ENCODE measurements at places on chromosomes 7 and 10. TPM values are rescaled to one million over a fixed set of nuclear protein-coding genes. Genes with fewer than 3 reads are reported as not detected.

GRCh38 chr7:106190589-106191330, 78.6 kb upstream of the SYPL1 start:
- peaks cover 16% of the 10 kb centered on the region for H3K27me3 ChIP-seq
- no peaks in the 10 kb centered on the region for H3K36me3 ChIP-seq
- no peak overlapping the region for H3K27ac ChIP-seq
- no peak overlapping the region for H3K4me3 ChIP-seq
- no peak for DNase-seq
- no peaks in the 10 kb centered on the region for H3K4me1 ChIP-seq

GRCh38 chr7:101681170-101682007, 52.3 kb upstream of the MYL10 start:
- H3K27ac ChIP-seq, result no peak overlapping the region
- no peak for DNase-seq
- H3K36me3 ChIP-seq, result no peaks in the 10 kb centered on the region
- no peaks in the 10 kb centered on the region for H3K27me3 ChIP-seq

DNA sequence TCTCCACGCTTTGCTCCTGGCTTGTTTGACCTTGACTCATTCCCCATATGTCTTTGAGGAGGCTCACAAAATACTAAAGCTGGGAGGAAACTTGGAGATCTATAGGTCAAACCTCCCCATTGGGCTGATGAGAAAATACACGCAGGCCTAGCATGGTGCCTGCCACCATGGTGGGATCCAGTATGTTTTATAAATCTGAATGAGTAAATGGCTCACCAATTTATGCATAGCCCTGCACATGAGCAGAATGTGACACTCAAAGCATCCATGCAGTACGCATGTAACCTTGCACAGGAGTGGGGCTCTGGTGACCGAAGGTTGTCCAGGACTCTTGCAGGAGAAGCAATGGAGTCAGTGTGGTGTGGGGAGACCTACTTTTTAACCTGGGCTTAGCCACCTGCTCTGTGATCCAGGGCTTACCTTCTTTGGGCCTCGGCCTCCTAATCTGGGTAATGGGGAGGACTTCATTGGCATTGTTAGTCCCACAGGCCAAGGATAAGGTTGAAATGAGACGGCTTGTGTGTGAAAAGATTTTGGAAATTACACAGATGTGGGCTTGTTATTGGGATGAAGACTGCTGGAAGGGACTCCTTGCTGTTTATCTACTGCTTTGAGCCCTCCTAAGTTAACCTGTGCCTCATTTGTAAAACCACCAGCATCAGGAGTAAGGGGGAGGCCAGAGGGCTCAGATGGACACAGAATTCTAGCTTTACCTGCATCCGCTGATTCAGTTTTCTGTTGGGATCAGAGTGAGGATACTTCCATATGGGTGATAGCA, 58.4 kb downstream of the ADCYAP1R1 start:
- no peak overlapping the region for H3K4me3 ChIP-seq
- no peaks in the 10 kb centered on the region for H3K4me1 ChIP-seq
- H3K36me3 ChIP-seq, result no peaks in the 10 kb centered on the region
- no peak overlapping the region for H3K27ac ChIP-seq

- H3K4me3 ChIP-seq, result no peak overlapping the region
- H3K27me3 ChIP-seq, result no peaks in the 10 kb centered on the region
- H3K4me1 ChIP-seq, result peaks cover 2% of the 10 kb centered on the region
- DNase-seq, result no peak
- peaks cover 2% of the 10 kb centered on the region for H3K36me3 ChIP-seq
Measured at GRCh38 chr7:143447466-143447865, 4.2 kb downstream of the TAS2R60 start.

DNA sequence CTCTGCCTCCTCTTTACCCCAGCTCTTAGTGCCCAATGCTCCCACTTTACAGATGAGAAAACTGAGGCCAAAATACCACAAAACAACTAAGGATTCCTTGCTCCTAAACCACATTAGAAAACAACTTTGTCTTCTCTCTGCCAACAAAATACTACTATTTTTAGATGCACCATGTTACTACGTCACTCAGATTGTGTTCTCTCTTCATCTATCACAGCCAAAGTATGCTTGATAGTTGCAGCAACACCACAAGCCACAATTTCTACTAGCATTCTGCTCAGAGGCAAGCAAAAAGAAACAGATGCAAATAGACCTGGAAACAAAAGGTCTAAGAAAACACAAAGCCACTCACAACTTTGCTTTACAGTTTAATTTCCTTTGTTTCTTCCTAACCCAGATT, 3.3 kb upstream of the PDE1C start:
- no peak for DNase-seq
- no peak overlapping the region for H3K27ac ChIP-seq
- H3K36me3 ChIP-seq, result no peaks in the 10 kb centered on the region
- no peaks in the 10 kb centered on the region for H3K4me1 ChIP-seq
- peaks cover 27% of the 10 kb centered on the region for H3K27me3 ChIP-seq

- no peaks in the 10 kb centered on the region for H3K36me3 ChIP-seq
- no peak overlapping the region for H3K27ac ChIP-seq
- peak overlapping the region; percentile 38 for H3K4me3 ChIP-seq
- H3K27me3 ChIP-seq, result peaks cover 87% of the 10 kb centered on the region
- DNase-seq, result no peak
Measured at GRCh38 chr10:110168601-110169481, 38.6 kb upstream of the MXI1 start.

DNA sequence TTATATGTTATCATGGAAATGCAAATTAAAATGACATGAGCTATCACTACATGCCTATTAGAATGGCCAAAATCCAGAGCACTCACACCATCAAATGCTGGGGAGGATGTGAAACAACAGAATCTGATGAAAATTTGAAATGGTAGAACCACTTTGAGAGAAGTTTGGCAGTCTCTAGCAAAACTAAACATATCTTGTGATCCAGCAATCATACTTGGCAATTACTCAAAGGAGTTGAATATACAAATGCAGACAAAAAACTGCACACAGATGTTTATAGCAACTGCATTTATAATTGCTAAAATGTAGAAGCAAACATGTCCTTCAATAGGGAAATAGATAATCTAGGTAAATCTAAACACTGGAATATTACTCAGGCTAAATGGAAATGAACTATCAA, 1164.9 kb downstream of the DNAJB9 start:
- no peaks in the 10 kb centered on the region for H3K27me3 ChIP-seq
- H3K4me3 ChIP-seq, result no peak overlapping the region
- no peak overlapping the region for H3K27ac ChIP-seq
- no peak for DNase-seq
- H3K36me3 ChIP-seq, result no peaks in the 10 kb centered on the region

- H3K27me3 ChIP-seq, result no peaks in the 10 kb centered on the region
- no peak overlapping the region for H3K4me3 ChIP-seq
- peak overlapping the region; percentile 79 for H3K27ac ChIP-seq
Measured at GRCh38 chr7:936386-937054, 18.0 kb downstream of the ADAP1 start.

GRCh38 chr7:90681336-90682022, 85.4 kb downstream of the CDK14 start:
- no peak overlapping the region for H3K4me3 ChIP-seq
- H3K27me3 ChIP-seq, result no peaks in the 10 kb centered on the region
- no peaks in the 10 kb centered on the region for H3K36me3 ChIP-seq
- no peaks in the 10 kb centered on the region for H3K4me1 ChIP-seq

- H3K4me3 ChIP-seq, result peak overlapping the region; percentile 67
- H3K36me3 ChIP-seq, result peaks cover 2% of the 10 kb centered on the region
- peaks cover 45% of the 10 kb centered on the region for H3K4me1 ChIP-seq
- no peaks in the 10 kb centered on the region for H3K27me3 ChIP-seq
- DNase-seq, result peak; percentile 83
Measured at GRCh38 chr10:102660888-102661657, 16.8 kb downstream of the TRIM8 start.

GRCh38 chr7:22934473-22935065, 79.4 kb downstream of the HYCC1 start:
- peaks cover 21% of the 10 kb centered on the region for H3K27me3 ChIP-seq
- H3K36me3 ChIP-seq, result no peaks in the 10 kb centered on the region
- no peak overlapping the region for H3K4me3 ChIP-seq
- DNase-seq, result no peak
- no peaks in the 10 kb centered on the region for H3K4me1 ChIP-seq

DNA sequence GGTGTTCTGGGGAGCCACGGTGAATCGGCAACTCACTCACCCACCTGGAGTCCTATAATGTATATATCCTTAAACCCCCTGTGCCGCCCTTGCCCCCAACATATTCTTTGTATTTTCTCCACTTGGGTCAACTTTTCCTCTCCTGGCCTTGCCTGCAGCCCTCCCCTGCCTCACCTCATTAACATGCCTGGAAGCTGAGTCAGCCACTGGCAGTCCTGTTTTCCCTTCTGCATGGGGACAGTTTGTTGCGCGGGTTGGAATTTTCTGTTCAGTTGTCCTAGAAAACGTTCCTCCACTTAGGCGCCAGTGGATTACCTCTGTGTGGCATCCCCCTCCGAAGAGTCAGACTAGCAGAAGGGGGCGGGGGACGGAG, 97.4 kb downstream of the C10orf105 start:
- DNase-seq, result no peak
- no peak overlapping the region for H3K4me3 ChIP-seq
- no peaks in the 10 kb centered on the region for H3K36me3 ChIP-seq
- H3K27ac ChIP-seq, result no peak overlapping the region
- peaks cover 2% of the 10 kb centered on the region for H3K4me1 ChIP-seq

GRCh38 chr7:106418526-106418925, 133.7 kb upstream of the NAMPT start:
- no peak for DNase-seq
- H3K27me3 ChIP-seq, result peaks cover 35% of the 10 kb centered on the region
- H3K4me1 ChIP-seq, result peaks cover 37% of the 10 kb centered on the region
- peaks cover 20% of the 10 kb centered on the region for H3K36me3 ChIP-seq
- H3K4me3 ChIP-seq, result no peak overlapping the region

GRCh38 chr7:42057331-42057730, 179.7 kb downstream of the GLI3 start:
- H3K27ac ChIP-seq, result no peak overlapping the region
- no peaks in the 10 kb centered on the region for H3K27me3 ChIP-seq
- no peak overlapping the region for H3K4me3 ChIP-seq
- H3K4me1 ChIP-seq, result no peaks in the 10 kb centered on the region
- H3K36me3 ChIP-seq, result no peaks in the 10 kb centered on the region

DNA sequence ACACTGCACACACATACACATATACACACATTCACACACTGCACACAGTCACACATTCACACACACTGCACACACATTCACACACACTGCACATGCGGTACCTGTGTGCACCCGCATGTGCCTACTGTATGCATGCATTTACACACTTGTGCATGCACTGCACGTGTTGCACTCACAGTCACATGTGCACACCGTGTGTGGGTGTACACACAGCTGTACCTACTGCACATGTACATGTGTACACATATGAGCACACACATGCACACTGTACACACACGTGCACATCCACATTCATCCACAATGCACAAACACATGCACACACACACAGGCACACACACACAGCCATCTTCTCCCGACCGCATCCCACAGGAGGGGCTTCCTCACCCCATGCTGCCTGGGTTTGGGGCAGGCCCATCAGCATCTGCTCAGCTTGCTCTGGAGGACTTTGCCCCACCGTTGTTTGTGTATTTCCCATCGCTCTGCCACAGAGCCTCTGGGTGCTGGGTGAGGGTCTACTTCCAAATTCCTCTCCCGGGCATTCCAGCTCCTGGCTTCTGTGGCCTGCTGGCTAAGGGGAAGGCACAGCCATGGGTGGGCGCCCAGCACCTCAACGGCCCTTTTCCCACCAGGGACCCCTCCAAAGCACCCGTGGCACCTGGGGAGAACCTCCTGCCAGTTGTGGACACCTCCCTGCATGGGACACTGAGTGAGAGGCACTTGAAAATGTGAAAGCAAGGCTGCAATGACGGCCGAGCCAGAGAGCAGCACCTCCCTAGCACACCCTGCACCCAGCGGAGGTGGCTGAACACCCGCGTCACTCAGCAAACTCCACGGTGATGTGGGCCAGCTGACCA, 324.3 kb downstream of the PTPRN2 start:
- no peaks in the 10 kb centered on the region for H3K4me1 ChIP-seq
- H3K27me3 ChIP-seq, result peaks cover 3% of the 10 kb centered on the region
- H3K36me3 ChIP-seq, result no peaks in the 10 kb centered on the region
- no peak overlapping the region for H3K4me3 ChIP-seq
- DNase-seq, result no peak

- no peak overlapping the region for H3K27ac ChIP-seq
- no peak for DNase-seq
- H3K36me3 ChIP-seq, result no peaks in the 10 kb centered on the region
- H3K4me1 ChIP-seq, result no peaks in the 10 kb centered on the region
- H3K4me3 ChIP-seq, result no peak overlapping the region
- H3K27me3 ChIP-seq, result peaks cover 8% of the 10 kb centered on the region
Measured at GRCh38 chr7:122261442-122261841, 43.1 kb downstream of the FEZF1 start.

GRCh38 chr10:48234295-48234694, 40.2 kb downstream of the FRMPD2 start:
- no peak for DNase-seq
- H3K36me3 ChIP-seq, result no peaks in the 10 kb centered on the region
- H3K4me1 ChIP-seq, result no peaks in the 10 kb centered on the region
- H3K4me3 ChIP-seq, result no peak overlapping the region
- H3K27ac ChIP-seq, result no peak overlapping the region

DNA sequence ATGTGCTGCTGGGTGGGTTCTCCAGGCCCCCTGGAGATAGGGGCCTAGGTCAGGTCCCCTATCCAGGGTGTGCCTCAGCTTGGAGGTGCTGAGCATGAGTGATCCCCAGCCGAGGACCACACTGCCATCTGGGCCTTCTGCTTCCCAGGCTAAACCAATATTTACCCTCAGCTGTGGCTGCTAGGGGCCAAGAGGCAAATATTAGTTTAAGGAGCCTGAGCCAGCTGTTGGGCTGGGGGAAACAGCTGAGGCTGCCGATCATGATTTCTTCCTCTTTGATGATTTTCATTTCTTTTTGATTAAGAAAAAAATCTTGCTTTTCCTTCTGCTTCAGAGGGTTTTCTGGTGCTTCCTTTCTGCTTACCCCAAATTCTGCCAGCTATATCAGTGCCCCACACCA, 83.4 kb downstream of the NEURL1 start:
- H3K4me3 ChIP-seq, result no peak overlapping the region
- no peaks in the 10 kb centered on the region for H3K27me3 ChIP-seq
- no peaks in the 10 kb centered on the region for H3K4me1 ChIP-seq
- H3K36me3 ChIP-seq, result no peaks in the 10 kb centered on the region

DNA sequence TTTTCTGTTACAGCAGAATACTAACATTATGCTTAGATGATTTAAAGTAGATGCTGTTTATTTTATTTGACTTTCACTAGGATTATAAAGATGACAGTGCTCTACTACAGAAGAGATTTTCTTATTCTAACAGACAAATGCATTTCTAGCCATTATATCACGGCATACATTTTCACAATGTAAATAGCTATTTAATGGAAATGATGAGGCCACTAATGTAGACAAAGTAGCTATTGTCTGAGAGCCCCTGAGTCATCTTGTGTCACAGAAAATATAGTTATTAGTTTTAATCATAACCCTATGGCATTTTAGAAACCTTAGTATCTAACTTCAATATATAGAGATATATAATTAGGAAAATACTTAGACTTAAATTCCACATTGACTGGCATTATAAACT, 158.0 kb upstream of the AHR start:
- H3K36me3 ChIP-seq, result peaks cover 8% of the 10 kb centered on the region
- no peaks in the 10 kb centered on the region for H3K27me3 ChIP-seq
- peak overlapping the region; percentile 93 for H3K27ac ChIP-seq
- no peak overlapping the region for H3K4me3 ChIP-seq

- no peak overlapping the region for H3K4me3 ChIP-seq
- DNase-seq, result no peak
- H3K27me3 ChIP-seq, result no peaks in the 10 kb centered on the region
- H3K27ac ChIP-seq, result no peak overlapping the region
- H3K4me1 ChIP-seq, result peaks cover 37% of the 10 kb centered on the region
Measured at GRCh38 chr7:143413123-143413522, 4.5 kb upstream of the EPHA1 start.

SLC26A4 gene
- total RNA-seq, result 0.82 TPM

NODAL gene
- total RNA-seq, result not detected

ADARB2 gene
- not detected for total RNA-seq

AQP1 gene
- 0.10 TPM for total RNA-seq

SPDYE8 gene
- not detected for total RNA-seq

KLF14 gene
- total RNA-seq, result not detected

CNOT4 gene
- 17.5 TPM for total RNA-seq

AKR1B15 gene
- total RNA-seq, result not detected

KLLN gene
- total RNA-seq, result 0.64 TPM
